Left renal pelvis (tissue), 4 donors: ENCODE measurements at places on chromosomes 3 and 15.

GRCh38 chr3:185021256-185021655 lies 131.6 kb downstream of the C3orf70 start:
- DNase-seq, result no peak

DNA sequence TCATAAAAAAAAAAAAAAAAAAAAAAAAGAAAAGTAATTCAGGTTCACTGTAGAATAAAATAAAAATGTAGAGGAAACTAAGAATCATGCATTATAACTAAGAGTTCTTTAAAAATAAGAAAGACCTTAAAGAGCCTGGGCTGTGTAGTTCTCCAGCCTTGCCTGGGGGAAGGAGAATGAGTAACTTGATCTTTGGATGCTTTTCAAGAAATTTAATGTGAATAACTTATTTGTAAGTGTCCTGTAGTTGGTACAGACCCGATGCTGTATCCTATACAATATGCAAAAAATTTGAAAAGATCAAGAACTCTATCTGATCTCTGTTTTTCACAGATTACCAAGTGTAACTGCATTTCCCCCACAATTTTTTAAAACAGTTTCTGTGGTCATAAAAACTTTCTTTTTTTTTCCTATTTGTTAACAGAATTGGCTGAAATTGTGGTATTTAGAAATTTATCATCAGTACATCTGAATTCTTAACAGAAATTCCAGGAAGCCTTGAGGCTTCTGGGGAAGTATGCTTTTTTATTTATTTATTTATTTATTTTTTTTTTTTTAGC lies 195.3 kb downstream of the THRB start:
- DNase-seq, result no peak

GRCh38 chr3:48157202-48157840 lies 30.9 kb downstream of the CDC25A start:
- no peak for DNase-seq

DNA sequence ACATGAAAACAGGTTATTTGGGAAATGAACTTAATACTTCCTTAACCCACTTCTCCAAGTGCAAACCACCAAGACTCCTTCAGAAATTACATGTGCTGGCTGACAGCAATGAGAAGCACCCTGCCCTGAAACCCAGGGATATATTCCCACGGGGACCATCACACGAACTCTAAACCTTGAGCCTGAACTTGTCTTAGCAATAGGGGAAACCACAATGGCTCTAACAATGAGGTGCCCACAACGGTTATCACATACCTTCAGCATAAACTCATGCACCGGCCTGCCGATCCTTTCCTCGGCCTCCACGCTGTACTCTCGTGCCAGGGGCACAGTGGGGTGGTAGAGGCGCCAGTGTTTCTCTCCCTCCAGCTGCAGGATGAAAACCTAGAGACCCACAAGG lies 13.4 kb downstream of the RIOX2 start:
- DNase-seq, result no peak

GRCh38 chr3:134496471-134497071 lies 10.7 kb downstream of the CEP63 start:
- no peak for DNase-seq

- DNase-seq, result no peak
Observed at GRCh38 chr3:5226783-5227182, 39.3 kb downstream of the EDEM1 start.

- no peak for DNase-seq
Observed at GRCh38 chr3:151675858-151676615, 57.7 kb upstream of the AADACL2 start.

DNA sequence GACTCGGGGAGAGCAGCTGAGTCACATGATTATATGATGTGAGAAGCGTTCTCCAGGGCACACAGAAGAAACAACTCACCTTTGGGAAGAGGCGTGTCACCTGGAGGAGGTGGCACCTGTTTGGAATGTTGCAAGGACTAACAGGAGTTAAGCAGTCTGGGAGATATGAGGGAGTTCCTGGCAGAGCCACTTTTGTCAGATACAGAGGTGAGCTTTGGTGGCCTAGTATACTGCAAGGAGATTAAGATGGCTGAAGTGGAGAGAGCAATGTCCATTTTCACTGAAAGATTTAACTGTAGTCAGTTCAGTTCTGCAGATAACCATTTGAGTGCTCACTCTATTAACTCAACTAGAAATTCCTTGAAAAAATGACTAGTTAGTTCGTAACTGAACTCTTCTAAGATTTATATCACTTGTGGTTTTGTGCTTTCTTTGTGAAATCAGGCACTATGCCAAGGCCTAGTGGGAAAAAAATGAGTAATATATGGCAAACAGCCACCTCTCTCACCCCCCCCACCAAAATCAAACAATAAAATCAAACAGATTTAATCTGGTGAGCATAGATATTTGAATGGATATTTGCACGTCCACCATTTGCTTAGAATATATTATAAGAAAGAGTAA lies 61.3 kb downstream of the CRYBG3 start:
- DNase-seq, result no peak

DNA sequence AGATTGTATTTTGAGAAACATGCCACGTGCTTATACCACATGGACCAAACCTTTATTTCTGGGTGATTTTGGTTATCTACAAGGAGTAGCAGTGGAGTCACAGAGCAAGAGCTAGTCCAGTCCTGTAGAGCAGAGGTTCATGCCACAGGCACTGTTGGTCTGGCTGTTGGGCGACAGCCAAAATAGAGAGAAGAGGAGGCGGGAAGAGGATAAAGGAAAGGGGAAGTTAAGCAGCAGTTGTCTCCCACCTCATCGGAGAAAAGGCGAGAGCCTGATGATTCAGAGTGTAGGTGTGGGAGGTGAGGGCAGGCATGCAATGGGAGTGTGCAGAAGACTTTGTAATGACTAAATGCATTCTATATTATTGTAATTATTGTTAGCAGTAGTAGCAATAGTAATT lies 237.5 kb upstream of the ROPN1 start:
- no peak for DNase-seq

- DNase-seq, result no peak
Observed at GRCh38 chr15:72176159-72176558, 21.4 kb downstream of the GRAMD2A start.

- DNase-seq, result no peak
Observed at GRCh38 chr3:12353796-12354525, 65.1 kb downstream of the PPARG start.

DNA sequence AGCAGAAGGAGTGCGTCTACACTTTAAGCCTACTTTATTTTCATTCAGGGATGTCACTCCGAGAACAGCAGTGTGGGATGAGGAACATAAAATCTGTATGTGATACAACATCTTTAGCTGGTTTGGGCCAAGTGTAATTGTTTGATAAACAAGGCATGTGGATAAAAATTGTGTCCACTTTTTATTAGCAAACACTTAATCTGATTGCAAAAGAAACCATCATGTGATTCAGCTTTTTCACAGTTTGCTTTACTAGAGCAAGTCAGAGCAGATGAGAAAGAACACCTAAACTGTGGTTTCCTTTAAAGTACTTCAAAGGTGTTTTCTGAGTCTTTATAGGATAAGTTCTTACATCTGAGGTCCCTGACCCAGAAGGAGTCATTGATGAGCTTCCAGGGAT lies 237.9 kb downstream of the THSD4 start:
- no peak for DNase-seq

DNA sequence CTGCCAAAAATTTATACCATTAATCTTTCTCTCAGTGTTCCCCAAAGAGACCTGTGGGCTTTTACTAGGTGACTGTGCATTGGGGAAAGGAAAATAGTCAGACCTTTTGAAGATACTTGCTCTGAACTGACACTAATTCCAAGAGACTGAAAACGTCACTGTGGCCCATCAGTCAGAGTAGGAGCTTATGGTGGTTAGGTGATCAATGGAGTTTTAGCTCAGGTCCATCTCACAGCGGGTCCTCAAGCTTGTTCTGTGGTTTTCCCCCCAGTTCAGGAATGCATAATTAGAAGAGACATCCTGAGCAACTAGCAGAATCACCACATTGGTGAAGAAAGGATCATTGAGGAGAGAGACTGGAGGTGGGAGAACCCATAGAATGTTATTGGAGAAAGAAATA lies 134.7 kb downstream of the SV2B start:
- DNase-seq, result no peak

DNA sequence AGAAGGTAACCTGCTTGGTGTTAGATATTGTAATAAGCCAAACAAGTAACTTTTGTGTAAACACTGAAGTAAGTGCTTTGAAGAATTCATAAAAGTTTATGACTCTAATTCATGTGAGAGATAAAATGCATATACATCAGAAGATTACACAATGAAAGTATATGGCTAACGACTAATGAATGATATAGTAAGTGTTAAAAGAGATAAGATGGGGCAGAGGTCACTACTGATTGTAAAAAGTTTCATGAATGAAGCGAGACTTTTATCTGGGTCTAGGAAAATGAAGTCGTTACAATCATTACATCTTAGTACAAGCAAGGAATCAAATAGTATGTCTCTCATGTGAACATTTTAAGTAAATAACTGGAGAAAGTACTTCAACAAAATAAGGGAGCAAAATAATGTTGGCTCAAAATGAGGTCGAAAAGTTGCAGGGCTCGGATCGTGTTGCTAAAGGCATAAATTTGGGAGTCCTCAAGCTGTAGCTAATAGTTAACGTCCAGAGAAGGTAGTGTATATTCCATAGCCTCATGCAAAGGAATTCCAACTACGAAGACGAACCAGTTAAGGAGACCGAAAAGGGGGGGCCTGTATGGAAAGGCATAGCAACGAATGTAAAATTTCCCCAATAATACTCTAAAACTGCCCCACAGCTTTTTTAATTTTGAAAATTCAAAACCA lies 984 bp upstream of the DUT start:
- DNase-seq, result no peak

DNA sequence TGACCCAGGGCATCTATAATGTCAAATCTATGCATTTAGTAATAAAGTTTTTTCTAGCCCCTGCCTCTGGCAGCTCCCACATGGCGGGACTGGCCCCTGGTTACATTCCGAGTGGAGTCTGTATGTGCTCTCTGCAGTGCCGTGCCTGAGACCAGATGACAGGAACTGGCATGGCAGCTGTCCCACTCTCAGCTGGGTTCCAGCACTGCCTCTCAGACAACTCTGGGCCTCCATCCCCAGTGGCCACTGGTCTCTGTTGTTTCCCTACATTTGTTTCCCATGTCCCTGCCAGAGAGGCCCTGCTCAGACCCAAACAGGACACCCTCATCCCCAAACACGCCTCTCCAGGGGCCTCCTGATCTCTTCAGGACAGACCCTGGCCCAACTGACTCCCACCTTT lies 109.3 kb downstream of the OCA2 start:
- no peak for DNase-seq

DNA sequence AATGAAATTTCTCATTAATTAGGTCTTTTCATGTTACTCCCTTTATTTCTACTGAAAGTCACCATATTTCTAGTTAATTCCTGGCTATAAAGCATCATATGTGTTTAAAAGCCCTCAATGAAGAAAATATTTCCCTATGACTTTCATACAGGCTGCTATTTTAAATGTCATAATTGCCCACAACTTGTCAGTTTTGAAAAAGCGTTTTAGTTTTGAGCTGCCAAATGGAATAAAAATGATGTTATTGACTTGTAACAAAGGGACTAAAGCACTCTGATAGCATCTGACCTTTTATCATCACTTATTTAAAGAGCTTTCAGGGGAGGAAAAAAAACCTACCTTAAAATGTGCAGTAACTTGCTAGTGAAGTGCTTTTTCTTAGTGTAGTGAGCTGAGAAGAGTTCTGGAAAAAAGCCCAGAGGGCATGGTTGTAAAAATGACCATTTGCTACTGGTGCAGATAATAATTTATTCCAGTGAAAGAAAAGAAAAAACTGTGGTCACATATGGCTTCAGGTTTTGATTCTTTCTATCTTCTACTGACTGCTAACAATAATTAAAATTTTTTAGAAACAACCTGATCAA lies 877.2 kb downstream of the CADM2 start:
- DNase-seq, result no peak

- no peak for DNase-seq
Observed at GRCh38 chr3:150074277-150074676, 103.6 kb upstream of the PFN2 start.

DNA sequence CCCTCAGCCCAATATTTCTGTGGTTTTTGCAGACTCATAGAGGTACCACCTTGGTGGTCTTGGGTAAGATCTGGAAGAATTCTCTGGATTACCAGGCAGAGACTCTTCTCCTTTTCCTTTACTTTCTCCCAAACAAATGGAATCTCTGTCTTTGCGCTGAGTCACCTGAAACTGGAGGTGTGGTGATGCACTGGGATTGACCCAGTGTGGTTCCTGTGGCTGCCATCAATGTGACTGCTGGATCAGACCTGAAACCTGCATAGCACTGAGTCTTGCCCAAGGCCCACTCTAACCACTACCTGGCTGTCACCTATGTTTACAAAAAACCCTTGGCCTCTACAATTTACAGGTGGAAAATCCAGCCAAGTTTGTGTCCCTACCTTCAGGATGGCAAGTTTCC lies 295.3 kb downstream of the RBMS3 start:
- no peak for DNase-seq

GRCh38 chr15:50815958-50816590 lies 50.6 kb upstream of the SPPL2A start:
- DNase-seq, result no peak

GRCh38 chr3:192022412-192022811 lies 561.4 kb downstream of the PYDC2 start:
- DNase-seq, result no peak

DNA sequence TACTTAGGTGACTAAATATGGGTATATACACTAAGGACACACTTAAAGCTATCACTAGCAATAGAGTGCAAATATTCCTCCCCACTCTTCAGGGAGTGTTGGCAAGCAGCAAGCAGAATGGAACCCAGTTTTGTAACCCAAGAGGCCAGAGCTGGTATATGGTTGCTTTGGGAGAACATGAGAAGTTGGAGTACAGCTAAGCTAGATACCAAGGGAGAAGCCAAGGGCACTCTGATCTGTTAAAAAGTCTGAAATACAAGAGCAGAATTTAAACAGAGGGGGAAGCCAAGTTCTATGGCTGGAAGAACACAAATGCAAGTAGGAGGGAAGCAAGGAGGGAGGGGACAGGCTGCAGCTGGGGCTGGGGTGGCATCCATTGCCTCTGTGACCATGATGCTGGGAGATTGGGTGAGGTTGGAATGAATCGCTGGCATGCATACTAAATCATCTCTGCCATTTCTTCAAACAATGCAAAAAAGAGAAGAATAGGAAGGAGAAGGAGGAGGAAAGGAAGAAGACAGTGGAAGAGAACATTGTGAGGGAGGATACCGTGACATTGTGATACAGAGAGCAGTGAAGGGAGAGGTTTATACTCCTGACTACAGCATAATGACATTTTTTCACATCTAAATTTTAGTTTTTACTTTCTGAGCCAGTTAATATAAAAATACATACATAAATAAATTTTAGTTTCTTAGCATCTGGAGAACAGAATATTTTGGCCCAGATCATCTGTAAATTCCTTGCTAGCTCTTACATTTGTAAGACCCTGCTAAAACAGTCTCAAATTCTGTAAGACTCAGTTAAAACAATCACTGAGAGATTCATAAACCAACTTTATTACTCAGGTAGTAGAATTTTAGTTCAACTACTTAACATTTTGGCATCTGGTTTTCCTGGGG lies 9.0 kb upstream of the ANXA2 start:
- no peak for DNase-seq
